GM06990 (cell line): ENCODE measurements at places on chromosomes 6 and 20.
A peak's percentile ranks its signal among the peaks of the same experiment; 100 is the strongest.

GRCh38 chr6:123925350-123925749, 121.7 kb downstream of the NKAIN2 start:
- peak; percentile 4 for DNase-seq

- no peak for DNase-seq
Measured at GRCh38 chr20:973785-974194, 28.3 kb downstream of the RSPO4 start.

GRCh38 chr20:3459881-3460307, 10.9 kb upstream of the ATRN start:
- no peak for DNase-seq

DNA sequence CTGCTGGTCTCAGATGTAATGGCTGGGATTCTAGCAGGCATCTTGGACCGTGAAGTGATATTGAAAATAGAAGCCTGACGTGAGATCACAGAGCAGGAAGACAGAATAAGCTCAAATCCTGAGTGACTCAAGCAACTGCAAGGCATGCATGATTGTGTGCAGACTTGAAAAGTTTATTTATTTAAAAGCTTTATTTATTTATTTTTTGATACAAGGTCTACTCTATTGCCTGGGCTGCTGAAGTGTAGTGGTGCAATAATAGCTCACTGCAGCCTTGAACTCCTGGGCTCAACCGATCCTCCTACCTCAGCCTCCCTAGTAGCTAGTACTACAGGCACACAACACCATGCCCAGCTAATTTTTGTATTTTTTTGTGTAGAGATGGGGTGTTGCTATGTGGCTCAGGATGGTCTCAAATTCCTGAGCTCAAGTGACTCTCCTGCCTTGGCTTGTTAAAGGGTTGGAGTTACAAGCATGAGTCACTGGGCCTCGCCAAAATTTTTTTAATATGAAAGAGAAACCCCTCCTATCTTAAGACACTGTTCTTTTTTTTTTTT, 40.1 kb upstream of the RNF144B start:
- DNase-seq: no peak
